GM23248 (cell line): ENCODE measurements at places on chromosomes 16 and 17. TPM values are rescaled to one million over a fixed set of nuclear protein-coding genes. Genes with fewer than 3 reads are reported as not detected.
A peak's percentile ranks its signal among the peaks of the same experiment; 100 is the strongest.

BAIAP2 gene
- 30.6 and 31.7 TPM in 2 replicates for total RNA-seq

PLEKHH3 gene
- total RNA-seq = 19.0 and 32.2 TPM in 2 replicates

- DNase-seq = no peak
These were observed 20.0 kb downstream of the ACSF3 start for GRCh38 chr16:89113661-89114060.

DNA sequence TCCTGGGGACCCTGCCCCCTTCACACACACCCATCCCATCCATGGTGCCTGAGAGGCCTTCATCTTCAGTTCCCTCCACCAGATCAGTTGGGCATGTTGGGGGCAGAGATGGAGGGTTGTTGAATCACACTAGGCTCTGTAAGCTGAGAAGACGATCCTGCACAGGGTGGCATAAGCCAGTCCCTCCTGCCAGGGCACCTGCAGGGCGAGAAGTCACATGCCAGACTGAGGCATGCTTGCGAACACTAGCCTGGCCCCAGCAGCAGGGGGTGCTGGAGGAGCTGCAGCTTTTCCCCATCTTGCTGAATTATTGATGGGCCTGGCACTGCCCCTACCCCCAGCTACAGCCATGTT is 6.1 kb upstream of the TBX2 start:
- DNase-seq = peak; percentile 38

- peak; percentile 12 for DNase-seq
These were observed 2.1 kb downstream of the KRT10 start for GRCh38 chr17:40820228-40820838.

DNA sequence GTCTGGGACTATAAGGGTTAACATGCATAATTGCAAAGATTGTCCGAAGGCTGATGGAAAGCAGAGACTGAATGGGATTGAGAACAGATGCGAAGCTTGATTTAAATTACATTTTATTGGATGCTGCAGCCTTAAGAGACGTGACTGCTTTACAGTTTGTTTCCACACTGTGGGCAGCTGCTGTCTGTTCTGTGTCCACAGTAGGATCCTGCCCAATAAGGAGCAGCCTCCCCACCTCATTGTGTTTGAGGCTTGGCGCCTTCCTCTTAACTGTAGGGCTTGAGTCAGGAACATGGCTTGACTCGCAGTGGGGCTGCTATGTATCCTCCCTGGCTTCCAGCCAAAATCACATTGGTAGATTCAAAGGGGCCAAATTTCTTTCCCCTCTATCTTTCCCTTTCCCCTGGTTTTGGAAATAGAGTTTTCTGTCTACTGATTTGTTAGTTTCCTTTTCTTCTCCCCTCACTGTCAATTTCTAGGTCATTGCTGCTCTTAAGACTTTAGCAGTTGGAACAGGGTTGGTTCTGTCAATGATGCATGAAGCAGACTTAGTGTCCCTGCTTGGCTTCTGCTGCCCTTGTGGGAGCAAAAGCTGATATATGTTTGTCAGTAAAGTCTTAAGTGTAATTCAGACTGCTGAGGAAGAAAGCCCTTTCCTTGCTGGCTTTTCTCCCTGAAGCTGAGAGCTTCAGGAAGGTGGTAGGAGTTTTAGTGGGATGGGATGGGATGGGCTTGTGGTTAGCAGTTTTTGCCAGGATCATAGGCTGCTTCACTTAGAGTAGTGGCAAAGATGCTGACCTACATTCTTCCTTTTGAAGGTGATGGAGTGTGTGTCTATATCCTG is 5.0 kb upstream of the RARA start:
- peak; percentile 96 for DNase-seq
